ENCODE measurements at places on chromosomes 7 and 10.

DNA sequence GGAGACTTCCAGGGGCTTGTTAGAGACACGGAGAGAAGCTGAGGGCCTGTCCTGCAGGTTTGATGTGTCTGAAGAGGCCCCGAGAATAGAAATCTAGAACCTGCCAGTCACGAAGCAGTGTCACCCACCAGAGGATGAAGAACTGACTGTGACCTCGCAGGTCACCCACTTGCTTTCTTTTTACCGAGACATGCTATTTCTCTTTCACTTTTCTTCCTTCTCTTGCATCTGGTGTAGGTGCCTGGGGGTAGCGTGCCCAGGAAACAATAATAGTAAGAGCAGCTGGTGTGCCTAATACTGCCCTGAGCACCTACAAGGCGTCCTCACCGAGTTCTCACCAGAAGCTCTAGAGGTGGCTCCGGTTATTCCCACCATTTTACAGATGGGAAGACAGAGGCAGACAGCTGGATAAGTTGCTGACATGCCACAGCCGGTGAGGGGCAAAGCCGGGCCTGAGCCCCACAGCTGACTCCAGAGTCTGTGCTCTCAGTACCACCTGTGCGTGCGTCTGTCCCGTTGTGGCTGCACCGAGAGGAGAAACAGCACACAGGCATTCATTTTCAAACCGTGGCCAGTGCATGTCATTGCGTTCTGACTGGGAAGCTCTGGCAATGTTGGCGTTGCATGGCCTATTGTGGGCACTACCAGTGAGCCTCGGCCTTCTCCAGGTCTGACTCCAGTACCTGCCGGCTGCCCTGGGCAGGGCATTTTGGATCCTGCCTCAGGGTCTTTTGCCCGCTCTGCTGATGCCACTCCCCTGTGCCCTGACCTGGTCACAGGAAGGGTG, 7.8 kb downstream of the CHST3 start:
- no peak for DNase-seq

DNA sequence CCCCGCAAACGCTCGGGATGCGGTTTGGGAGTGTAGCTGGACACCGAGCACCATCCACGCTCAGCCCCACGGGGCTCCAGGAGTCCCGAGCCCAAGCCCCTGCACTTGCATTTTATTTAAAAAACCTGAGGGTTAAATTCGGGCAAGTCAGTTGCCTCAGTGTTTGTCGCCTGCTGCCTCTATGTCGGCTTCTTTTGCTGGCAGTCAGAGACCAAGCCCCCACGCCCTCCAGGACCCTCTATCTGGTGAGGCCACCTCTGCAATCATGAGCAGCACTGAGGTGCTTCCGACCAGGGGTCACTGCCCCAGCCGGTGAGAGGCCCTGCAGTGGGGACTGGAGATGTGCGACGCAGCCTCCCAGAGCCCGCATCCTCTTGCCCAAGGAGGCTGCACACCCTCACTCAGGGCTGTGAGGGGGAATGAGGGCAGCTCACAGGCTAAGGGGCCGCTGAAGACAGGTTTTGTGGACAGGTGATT, 13.3 kb upstream of the ZNF273 start:
- DNase-seq = no peak

- DNase-seq = peak; percentile 38
These were observed 22.8 kb upstream of the FOXL3 start for GRCh38 chr7:266851-267840.

GRCh38 chr7:82594665-82595064, 151.1 kb upstream of the CACNA2D1 start:
- no peak for DNase-seq

DNA sequence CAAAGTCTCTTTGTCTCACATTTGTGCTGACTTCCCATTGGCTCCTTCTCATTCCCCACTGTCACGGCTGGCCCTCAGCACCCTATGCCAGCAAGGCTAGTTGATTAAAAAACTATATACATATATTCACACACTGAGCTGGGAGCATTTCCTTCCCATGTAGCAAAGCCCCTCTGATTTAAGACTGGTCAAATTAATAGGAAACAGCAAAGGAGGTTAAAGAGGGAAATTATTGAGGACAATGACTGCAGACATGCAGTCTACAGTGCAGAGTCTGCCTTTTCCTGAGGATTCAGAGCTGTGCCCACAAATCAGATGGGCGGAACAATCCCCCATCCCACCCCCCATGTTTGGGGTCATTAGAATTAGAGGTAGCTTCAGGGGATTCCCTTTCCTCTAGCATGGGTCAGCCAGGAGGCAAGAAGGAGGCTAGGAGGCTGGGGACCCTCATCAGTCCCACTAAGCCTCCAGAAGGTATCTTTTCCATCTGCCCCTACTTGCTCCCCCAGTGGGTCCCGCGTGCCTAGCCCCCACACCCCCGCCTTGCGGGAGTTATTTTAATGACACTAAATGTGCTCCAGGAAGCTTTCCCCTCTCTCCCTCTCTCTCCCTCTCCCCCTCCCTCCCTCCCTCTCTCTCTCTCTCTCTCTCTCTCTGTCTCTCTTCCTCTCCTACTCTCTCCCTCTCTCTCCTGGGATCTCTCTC, 9.8 kb upstream of the DLX6 start:
- DNase-seq = no peak

DNA sequence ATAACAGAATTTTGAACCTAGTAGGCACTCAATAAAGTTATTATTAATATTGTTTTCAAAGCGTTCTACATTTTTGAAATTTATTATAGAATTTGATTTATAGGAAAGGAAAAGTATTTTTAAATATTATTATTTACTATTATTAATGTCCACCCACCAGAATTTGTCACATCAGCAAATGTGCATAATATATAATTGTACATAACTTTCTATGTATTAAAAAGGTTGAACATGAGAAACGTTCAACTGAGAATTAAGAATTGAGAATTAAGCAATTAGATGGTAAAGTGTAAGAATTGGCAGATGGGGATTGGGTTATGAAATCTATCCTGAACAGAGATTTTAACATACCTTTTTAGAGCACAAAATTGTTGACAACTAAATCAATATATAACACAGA, 129.8 kb downstream of the PTN start:
- DNase-seq = no peak

DNA sequence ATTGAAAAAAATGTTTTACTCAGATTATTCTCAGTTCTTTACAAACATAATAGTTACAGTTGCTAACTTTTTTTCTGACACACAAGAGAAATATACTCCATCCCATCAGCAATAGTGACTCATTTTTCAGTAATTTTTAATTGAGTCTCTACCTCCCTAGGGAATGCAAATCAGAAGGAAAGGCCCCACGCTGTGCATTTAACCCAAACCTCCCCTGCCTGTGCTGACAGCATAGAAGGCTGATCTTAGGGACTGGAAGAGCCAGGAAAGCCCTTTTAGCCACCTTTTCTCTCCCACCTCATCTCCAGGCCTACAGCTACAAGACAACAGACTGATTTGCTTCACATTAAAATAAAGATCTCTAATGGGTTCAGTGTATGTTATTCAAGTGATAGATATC, 24.7 kb upstream of the PIK3CG start:
- no peak for DNase-seq

- DNase-seq = no peak
These were observed 7.0 kb upstream of the NDUFB2 start for GRCh38 chr7:140689199-140690152.

GRCh38 chr10:1173091-1173490, 116.9 kb downstream of the WDR37 start:
- no peak for DNase-seq

DNA sequence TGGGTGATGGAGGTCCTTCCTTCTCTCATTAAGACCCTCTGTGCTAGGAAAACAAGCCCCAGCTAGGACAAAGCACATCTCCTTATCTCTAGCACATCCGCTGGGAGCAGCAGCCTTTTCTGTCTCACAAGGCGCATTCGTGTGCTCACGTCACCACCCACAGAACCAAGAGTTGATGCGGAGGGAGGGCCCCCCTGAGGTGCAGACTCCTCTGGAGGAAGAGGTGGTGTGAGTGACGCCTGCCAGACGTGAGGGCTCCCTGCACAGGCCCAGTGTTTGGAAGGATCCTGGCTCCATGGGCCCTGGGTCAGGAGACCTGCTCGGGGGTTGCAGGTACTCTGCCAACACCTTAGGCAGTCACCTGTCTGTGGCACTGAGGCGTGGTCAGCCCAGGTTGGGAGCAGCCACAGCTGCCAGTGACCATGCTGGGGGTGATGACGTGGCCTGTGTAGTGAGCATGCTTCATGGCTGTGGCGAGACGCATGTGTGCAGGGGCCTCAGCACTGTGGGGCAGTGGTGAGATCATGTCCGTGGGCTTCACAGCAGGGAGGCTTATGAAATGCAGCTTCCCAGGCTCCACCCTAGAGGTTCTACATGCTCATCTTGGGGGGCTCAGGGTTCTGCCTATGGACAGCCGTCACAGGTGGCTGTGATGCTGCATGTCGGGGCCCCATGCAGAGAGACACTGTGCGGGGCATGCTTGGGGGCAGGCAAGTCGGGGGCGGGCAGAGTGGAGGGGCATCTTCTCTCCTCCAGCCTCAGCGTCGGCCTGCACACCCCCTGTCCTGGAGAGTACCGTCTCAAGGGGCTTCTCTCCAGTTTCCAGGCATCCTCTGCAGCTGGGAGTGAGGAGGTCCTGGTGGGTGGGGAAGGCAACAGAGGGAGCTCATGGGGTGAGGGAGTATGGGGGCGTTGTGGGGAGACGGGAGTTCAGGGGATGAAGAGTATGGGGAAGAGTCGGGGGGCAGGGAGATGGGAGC, 56.2 kb upstream of the DPYSL4 start:
- DNase-seq = no peak

DNA sequence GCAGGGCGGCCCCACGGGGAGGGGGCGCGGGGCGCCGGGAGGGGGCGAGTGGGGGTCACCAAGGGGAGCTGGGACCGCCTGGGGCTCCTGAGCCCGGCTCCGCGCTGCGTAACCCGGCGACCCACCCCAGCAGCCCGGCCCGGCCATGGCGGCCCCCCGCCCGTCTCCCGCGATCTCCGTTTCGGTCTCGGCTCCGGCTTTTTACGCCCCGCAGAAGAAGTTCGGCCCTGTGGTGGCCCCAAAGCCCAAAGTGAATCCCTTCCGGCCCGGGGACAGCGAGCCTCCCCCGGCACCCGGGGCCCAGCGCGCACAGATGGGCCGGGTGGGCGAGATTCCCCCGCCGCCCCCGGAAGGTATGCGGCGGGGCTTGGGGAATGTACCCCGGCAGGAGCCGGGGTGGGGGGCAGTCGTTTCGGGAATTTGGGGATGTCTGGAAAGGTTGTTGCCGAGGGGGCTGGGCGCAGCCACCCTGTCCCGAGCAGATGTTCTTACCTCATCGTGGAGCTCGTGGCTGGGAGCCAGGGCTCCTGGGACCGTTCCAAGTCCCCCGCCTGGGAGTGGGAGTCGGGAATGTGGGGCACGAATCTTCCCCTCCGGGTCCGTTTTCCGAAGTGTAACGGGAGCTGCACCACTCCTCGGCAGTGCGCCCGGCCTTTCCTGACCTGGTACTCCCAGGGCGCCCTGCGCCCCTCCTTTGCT, 431 bp downstream of the ZYX start:
- no peak for DNase-seq

DNA sequence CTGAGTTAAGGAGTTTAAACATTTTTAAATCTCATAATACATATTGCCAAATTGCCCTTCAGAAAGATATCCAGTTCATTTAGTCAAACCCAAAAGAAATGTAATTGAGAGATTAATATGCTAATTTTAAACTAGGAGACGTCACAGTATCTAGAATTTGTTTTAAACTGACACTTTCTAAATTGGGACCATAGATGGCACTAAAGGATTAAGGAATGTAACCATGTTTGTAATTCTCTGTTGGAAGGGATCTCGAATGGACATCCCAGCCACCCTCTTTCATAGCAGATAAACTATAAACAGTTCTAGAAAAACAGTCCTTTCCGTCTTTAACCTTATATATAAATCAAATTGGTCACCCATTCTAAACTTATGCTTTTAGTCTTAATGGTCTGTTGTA, 30.0 kb upstream of the SAMD9L start:
- DNase-seq = no peak

DNA sequence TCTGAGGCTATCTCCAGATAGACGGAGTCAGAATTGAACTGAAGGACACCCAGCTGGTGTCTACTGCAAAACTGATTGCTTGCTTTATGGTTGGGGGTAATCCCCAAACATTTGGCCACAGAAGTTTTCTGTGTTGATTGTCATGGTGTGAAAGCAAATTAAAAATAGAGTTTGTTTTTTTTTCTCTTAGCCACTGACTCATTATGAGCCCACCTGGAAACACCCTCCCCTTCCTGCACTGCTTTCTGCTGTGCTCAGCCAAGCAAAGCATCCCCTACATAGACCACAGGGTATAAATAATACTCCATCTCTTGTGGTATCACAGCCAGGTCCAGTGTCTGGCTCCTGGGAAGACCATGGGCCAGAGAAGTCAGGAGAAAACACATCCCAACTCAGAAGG, 6.5 kb upstream of the VWC2 start:
- no peak for DNase-seq

GRCh38 chr7:115435178-115435577, 513.3 kb downstream of the MDFIC start:
- no peak for DNase-seq

- no peak for DNase-seq
These were observed 63.8 kb downstream of the CCSER2 start for GRCh38 chr10:84392181-84392580.

GRCh38 chr10:69345890-69346474, 67.7 kb downstream of the HK1 start:
- DNase-seq = no peak

- no peak for DNase-seq
These were observed 29.0 kb upstream of the ZNF273 start for GRCh38 chr7:64874114-64874513.

DNA sequence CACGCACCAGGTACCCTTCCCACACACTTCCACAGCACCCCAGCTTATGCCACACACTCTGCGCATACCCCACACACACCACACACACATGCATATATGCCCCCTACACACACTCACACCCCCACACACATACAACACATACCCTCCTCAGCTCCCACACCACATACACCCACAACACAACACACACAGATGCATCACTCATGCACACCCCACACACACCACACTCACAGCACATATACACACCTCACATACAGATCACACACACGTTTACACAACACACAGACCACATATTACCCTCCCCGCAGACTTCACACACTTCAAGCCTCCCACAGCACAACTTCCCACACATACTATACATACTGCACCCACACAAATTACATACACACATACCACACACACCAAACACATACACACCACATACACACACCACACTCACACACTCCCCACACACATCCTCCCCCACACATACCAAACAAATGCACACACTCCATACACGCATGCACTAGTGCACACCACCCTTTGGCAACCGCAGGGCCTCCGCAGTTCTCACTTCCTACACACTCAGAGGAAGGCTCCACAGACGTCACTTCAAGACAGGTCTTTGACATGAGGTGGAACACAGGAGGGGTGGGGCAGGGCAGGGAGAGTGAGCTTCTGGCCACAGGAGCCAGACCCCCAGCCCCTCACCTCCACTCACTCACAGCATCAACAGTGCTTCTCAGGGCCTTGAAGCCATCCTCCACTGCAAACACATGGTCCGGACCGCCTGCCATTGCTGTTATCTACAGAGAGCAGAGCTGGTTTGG, 18.5 kb upstream of the ANTXRL start:
- no peak for DNase-seq

Data from iPS DF 19.7 (cell line).